ENCODE measurements at places on chromosomes 4 and X.

DNA sequence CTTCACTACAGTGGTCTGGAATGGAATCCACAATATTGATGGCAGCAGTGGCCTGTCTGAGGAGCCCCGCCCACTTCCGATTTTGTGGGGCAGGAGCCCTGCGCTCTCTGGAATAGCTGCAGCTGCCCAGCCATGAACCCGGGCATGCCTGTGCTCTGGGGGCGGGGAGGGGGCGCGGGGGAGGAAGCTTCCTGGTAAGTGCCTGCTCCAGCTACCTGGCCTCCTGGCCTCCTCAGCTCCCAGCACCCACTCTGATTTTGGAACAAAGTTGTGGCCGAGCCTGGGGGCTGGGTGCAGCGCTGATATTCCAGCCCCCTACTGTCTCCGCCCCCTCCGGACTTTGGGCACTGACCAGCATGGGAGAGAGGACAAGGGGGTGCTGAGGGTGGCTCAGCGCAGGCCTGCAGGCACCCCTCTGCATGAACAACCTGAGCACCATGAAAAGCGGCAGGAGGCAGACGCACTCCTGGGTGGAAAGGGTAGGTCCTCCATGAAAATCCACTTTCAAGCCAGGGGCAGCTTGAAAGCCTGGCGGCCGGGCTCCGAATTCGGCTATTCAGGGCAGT is 972.7 kb upstream of the AGA start:
- no peak for DNase-seq

DNA sequence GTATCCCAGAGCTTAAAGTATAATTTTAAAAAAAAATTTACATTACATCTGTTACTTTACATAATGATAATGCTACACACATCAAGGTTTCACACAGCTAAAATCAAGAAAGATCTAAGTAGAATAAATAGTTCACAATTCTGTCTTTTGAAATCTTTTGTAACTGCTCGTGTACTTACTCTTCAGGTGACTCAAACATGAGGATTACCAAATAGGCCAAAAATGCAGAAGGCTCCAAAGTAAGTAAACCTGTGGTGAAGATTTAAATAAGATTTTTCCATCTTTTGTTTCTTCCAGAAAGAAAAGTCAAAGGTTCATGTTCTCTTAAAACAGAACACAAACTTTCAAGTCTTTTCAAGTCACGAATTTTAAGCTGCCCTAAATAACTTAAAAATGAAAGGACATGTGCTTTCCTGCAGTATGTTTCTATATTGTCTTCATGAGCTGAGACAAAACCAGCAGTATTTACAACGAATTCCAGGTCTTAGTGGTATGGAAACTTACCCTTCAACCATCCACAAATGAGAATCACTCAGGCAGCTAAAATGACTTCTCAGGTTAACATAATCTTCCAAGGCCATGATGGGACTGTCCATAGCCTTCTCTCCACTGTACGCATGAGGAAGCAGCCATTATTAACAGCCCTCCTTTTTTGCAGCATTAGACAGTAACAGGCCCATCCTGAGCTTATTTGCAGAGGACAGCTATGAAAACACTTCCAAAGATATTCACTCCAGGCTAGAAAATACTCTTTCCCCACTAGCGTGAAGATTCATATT is 172.8 kb upstream of the EDNRA start:
- DNase-seq: no peak

- DNase-seq: no peak
Observed at GRCh38 chr4:127139788-127140286, 492.9 kb upstream of the INTU start.

DNA sequence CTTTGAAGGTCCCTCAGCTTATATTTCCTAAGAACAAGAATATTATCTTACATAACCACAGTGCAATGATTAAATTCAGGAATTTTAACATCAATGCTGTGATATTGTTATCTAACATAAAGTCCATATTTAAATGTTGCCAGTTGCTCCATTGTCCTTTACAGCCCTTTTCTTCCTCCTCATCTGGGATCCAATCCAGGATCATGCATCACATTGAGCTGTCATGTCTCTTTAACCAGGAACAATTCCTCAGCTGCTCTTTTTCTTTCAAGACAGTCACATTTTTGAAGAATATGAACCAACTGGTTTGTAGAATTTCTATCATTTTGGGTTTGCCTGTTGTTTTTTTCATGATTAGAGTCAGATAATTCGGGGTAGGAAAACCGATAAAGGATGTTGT is 12.0 kb downstream of the TMSB4X start:
- no peak for DNase-seq

DNA sequence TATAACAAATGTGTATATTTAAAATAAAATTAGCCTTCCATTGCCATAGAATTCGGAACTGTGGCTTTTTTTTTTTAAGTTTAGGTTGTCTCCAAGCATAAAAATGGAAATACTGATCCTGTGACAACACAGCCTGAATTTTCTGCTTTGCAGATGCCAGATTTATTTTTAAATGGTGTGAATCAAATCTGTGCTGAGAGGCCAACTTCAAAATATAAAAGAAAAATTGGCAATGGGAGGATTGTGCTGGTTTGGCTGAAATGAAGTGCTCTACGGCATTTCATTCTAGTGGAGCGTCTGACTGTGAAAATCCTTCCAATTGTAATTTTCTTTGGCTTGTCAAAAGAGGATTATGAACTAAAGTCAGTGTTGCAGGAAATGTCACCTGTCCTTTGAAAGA is 580.3 kb upstream of the ZFP42 start:
- no peak for DNase-seq

DNA sequence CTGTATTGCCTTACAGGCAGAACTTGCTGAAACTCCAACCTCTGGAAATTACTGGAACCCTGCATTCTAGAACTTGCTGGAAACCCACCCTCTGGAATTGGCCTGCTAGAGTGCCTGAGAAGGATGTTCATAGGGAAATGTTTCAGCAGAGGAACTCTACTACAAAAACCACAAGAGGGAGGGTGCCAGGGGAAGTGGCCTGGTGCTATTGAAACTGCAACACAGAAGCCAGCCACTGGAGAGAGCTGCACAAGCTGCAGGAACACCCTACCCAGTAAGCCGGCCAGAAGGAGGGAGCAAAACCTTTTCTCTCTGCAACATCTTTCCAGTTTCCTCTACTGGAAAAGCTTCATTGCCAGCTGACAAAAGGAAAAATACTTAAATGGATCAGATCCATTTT is 2.5 kb upstream of the BRWD3 start:
- peak; percentile 43 for DNase-seq

- no peak for DNase-seq
Observed at GRCh38 chr4:174259580-174259979, 23.9 kb downstream of the FBXO8 start.

GRCh38 chr4:139958739-139959098 is 195.3 kb downstream of the MAML3 start:
- no peak for DNase-seq

- no peak for DNase-seq
Observed at GRCh38 chr4:54277691-54278090, 48.6 kb downstream of the PDGFRA start.
